ENCODE measurements at places on chromosomes 13 and 19.

GRCh38 chr19:6765738-6766356, 1.4 kb downstream of the SH2D3A start:
- H3K27me3 ChIP-seq: peaks cover 5% of the 10 kb centered on the region
- DNase-seq: no peak
- H3K27ac ChIP-seq: no peak overlapping the region
- no peak overlapping the region for H3K4me3 ChIP-seq
- no peaks in the 10 kb centered on the region for H3K36me3 ChIP-seq

DNA sequence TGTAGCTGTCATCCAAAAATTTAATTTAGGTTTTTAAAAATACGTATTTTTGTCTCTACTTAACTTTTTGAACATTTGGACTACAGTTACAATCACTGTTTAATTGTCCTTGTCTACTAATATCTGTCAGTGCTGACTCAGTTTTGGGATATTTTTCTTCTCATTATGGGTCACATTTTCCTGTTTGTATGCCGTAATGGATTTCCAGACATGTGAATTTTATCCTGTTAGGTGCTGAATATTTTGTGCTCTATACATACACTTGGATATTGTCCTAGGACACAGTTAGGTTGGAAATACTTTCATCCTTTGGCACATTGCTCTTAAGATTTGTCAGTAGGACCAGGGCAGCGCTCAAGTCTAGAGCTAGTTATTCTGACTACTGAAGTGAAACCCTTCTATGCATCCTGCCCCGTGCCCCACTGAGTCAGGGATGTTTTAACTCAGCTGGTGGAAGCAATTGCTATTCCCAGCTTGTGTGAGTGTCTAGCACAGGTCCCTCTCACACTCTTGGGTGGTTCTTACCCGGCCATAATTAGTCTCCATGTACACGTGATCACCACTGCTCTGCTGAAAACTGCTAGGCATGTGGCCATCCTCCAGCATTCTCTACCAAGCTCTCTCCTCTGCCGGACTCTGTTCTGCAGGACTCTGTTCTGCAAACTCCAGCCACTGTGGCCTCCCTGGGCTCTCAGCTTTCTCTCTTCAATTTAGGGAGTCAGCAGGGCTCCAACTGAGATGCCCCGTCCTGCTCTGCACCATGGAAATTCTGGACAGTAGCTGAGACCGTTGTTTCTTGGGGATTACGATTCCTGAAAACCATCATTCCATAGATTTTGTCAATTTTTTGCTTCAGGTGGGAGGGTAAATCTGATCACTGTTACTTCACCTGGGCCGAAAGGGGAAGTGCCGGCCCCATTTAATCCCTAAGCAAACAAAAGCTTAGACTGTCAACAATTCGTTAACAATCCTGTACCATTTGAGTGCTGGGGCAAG, 11.1 kb downstream of the PROZ start:
- no peak for DNase-seq
- H3K27me3 ChIP-seq: no peaks in the 10 kb centered on the region
- no peaks in the 10 kb centered on the region for H3K36me3 ChIP-seq
- peaks cover 24% of the 10 kb centered on the region for H3K4me1 ChIP-seq

GRCh38 chr13:53060840-53061490, 32.4 kb downstream of the OLFM4 start:
- H3K4me1 ChIP-seq: no peaks in the 10 kb centered on the region
- no peak overlapping the region for H3K4me3 ChIP-seq
- H3K27me3 ChIP-seq: no peaks in the 10 kb centered on the region
- no peak for DNase-seq
- H3K27ac ChIP-seq: no peak overlapping the region

DNA sequence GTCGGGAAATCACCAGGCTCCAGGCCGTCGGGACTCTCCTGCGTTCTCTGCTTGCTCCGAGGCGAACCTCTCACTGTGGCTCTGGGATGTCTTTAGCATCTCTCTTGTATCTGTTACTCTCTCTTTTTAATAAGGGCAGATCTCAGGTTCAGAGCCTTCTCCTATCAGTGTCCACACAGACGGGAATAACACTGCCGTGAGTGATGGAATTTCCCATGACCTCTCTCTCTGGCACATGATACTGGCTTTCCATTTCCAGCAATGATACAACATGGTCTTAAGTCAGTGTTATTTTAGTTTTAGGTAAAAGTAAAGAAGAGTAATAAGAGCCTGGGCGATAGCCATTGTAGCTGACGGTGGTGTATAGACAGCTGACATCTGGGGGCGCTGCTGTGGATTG, 9.3 kb downstream of the ZNF444 start:
- H3K27ac ChIP-seq: no peak overlapping the region
- no peak overlapping the region for H3K4me3 ChIP-seq
- peaks cover 10% of the 10 kb centered on the region for H3K4me1 ChIP-seq
- H3K36me3 ChIP-seq: peaks cover 23% of the 10 kb centered on the region

- no peak overlapping the region for H3K4me3 ChIP-seq
- H3K4me1 ChIP-seq: peaks cover 7% of the 10 kb centered on the region
- DNase-seq: peak; percentile 68
- H3K36me3 ChIP-seq: no peaks in the 10 kb centered on the region
- H3K27ac ChIP-seq: no peak overlapping the region
These were observed 102.5 kb downstream of the FAM216B start for GRCh38 chr13:42883771-42884467.
